ENCODE measurements at places on chromosomes 7 and 10.

- DNase-seq, result no peak
Observed at GRCh38 chr10:117134306-117135025, 3.6 kb downstream of the VAX1 start.

- no peak for DNase-seq
Observed at GRCh38 chr7:18798088-18798906, 302.7 kb downstream of the HDAC9 start.

- no peak for DNase-seq
Observed at GRCh38 chr10:46307281-46308112, 20.7 kb downstream of the ANTXRL start.

GRCh38 chr10:67819768-67820204 lies 18.2 kb downstream of the DNAJC12 start:
- DNase-seq, result no peak

DNA sequence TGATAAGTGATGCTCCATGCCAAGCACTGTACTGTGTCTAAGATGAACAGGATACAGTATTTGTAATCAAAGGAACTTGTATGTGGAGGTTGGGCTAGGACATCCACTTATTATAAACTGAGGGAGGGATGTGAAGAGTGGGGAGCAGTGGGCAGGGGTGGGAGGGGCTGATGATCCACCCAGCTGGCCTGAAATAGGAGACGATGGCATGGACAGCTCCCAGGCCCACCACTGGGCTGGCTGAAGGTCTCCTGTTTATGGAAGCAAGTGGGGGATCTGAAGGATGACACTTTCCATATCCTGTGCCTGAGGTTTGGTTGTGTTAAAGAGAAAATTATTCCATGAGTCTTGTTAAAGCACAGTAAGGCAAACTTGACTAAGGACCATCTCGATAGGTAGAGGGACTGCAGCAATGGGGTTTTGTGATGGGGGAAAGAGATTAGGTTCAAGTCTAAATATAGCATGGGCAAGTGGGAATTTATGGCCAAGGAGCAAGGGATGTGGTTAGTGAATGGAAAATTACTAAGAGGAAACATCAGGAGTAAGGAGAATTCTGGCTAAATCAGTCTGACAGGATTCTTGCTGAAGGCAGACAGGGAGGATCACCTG lies 124.6 kb downstream of the CCNY start:
- no peak for DNase-seq

- DNase-seq, result no peak
Observed at GRCh38 chr10:96337106-96337505, 21.7 kb downstream of the OPALIN start.

DNA sequence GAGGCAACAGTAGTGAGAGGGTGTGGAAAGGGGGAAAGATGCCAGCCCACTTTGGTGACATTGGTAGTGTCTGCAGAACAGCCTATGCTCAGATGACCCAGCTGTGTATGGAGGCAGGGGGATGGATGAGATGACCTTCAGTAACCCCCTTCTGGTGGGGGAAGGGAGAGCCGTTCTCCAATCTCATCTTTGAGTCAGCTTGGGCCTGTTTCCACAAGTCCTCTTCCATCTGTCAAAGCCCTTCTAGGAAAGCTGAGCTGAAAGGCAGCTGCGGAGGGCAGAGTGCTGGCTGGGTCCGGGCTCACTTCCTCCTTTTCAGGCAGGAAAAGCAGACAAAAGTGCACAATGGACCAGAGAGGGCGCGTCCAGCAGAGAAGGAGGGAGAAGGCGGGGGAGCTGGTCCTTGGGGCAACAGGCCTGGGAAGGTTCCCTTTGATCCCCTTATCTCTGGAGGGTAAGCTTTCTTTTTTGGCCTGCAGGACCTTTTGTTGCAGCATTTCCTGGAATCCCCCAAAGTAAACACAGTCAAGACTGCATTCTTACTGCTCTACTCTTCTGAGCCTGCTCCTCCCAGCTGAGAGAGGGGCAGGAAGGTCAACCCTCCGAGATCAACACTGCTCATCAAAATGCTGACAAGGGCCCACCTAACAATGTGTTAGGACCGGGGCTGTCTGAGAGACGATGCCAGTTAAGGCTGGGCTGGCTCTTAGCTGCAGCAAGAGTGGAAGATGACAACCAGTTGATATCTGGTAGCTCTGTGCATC lies 1.2 kb upstream of the LRMDA start:
- DNase-seq, result no peak

DNA sequence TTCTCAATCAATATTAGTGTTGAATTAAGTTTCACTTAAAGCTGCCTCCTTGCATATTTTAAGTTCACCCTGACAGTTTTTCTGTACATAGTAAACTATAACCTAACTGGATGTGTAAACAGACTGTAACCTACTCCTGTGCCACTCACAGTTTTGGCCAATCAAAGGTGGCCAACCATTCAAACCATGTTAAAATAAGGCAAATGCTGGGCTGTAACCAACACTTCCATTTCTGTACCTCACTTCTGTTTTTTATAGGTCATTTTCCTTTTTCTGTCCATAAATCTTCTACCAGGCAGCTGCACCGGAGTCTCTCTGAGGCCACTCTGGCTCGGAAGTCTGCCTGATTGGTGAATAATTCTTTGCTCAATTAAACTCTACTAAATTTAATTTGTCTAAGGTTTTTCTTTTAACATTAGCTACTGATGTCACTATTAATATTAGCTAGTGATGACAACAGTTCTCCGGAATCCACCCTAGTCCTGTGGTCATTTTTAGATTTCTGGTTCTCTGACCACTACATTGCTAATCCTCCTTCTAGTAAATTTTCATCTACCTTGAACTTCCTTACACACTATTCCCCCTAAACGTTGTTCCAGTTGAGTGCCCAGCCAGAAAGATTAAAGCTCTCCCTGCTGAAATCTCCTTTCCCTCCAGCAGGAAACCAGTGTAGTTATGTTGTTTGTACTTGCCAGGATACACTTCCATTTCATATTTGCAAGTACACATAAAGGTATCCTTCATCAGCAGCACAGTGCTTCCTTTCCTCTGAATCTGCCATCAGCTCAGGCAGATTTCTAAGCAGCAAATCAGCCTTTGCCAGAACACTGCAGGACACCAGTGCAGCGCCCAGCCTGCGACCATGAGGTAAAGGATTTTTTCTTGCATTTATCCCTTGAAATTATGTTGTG lies 18.6 kb upstream of the IFIT2 start:
- DNase-seq, result no peak

- DNase-seq, result no peak
Observed at GRCh38 chr10:6174201-6174874, 28.4 kb upstream of the PFKFB3 start.

DNA sequence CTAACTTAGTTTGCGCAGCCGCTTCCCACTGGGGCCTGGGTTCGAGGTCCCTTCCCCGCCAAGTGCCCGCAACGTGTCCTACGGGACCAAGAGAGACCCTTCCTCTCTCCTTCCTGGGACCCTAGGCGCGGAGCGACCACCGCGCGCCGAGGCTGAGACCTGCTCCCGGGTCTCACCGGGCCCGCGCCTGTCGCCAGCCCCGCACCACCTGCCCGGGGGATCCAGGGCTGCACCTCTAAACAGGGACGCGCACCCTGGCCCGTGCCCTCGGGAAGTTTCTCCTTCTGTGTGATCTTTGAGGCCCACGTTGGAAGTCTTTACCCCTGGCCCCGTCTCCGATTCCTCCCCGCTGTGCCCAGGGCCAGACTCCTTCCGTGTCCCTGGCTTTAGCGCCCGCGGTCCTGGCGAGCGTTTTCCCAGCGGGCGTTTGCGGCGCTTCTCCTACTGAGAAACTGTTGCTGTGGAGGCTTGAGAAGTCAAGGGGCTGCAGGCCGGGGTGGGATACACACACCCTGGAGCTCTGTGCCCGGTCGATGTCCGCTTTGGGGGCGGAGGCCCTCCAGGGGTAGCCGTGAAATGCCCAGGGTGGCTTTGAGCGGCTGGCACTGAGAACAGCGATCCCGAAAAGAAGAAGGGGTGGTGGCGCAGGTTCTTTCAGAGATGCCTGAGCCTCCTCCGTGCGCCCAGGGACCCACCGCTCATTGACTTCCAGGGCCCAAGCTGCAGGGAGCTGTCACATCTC lies 575 bp downstream of the PLPP4 start:
- DNase-seq, result no peak

GRCh38 chr10:50605951-50606270 lies 17.8 kb downstream of the SGMS1 start:
- DNase-seq, result no peak

GRCh38 chr7:39280337-39280736 lies 285.9 kb upstream of the YAE1 start:
- DNase-seq, result no peak

- DNase-seq, result no peak
Observed at GRCh38 chr7:151382079-151382885, 27.6 kb downstream of the WDR86 start.

DNA sequence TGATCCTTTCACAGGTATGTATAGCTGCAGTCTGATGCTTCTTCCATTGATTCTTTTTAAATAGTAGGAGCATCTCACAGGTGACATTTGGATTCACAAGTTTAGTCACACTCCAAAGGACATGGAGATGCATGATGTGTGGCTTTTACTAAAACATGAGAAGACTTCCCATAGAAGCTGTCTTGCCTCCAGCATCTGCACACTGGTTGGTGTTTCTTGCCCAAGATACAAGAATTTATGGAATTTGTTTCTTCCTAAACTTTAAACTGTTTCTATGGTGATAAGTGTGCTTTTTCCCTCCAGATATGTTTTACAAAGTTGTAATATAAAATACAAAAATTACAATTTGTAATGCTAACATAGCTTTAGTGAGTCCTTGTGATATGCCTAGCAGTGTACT lies 24.2 kb downstream of the ADIRF start:
- no peak for DNase-seq

- no peak for DNase-seq
Observed at GRCh38 chr10:122981066-122981464, 864 bp downstream of the PSTK start.

GRCh38 chr7:35731349-35731748 lies 36.4 kb upstream of the HERPUD2 start:
- no peak for DNase-seq

- no peak for DNase-seq
Observed at GRCh38 chr7:141550386-141551093, 670 bp upstream of the AGK start.

GRCh38 chr7:44629829-44630522 lies 23.5 kb downstream of the OGDH start:
- DNase-seq, result no peak

- DNase-seq, result no peak
Observed at GRCh38 chr10:4617589-4617988, 208.4 kb upstream of the AKR1E2 start.

DNA sequence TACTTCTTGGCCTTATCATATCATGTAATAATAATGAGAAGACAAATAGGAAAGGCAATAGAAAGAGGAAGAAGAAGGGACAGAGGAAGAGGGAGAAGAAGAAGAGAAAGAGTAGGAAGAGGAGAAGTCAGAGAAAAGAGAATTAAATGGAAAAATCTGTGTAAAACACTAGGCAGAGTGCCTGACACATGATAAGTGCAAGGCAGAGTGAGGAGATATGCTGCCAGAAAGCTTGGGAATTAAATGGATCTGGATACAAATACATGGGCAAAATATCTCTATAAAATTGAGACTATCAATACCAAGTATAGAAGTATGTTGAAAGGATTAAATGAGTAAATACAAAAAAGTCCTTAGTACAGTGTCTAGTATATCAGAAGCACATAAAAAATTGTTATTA lies 124.8 kb downstream of the CACNA2D1 start:
- DNase-seq, result no peak

- DNase-seq, result no peak
Observed at GRCh38 chr7:31487476-31487875, 26.4 kb upstream of the ITPRID1 start.

DNA sequence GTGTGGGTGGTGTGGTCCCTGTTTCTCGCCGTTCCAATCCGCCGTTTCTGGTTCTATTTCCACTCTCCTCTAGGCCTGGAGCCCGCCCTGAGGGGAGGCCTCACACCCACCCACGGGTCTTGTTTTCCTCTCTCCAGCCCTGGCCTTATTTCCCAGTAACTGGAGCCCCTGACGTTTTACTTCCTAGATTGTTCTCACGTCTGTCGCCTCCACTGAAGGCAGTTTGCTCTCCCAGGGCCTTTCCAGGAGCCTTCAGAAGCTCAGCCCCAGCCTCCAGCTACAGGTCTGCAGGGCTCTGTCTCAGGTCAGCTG lies 30.6 kb downstream of the CFAP46 start:
- no peak for DNase-seq

DNA sequence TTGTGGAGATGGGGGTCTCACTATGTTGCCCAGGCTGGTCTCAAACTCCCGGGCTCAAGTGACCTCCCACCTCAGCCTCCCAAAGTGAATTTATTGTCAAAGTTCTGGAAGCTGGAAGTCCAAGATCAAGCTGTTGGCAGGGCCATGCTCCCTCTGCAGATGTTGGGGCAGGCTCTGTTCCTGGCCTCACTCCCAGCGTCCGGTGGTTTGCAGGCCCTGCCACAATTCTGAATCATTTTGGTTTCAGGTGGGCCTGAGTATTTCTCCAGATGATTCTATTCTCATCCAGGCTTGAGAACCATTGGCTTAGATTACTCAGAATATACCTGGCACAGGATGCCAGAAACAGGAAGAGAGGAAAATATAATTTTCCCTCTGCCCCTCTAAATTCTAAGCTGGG lies 737.4 kb downstream of the TNS3 start:
- no peak for DNase-seq

DNA sequence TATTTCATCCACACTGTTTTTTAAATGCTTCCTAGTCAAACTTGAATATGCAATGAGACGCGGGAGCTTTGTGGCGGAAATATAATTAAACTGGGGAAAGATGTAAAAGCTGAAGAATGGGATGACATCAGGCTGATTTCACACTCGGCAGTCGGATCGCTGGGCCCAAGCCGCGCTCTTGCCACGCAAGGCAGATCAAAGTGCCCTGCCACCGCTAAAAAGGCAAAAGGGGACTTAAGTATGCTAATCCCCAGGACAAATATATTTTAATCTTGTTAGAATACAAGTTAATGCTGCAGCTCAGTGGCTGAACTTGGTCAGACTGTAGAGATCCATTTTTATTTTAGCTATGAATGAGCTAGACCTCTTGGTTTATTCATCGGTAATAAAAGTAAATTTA lies 13.8 kb downstream of the EN2 start:
- no peak for DNase-seq

DNA sequence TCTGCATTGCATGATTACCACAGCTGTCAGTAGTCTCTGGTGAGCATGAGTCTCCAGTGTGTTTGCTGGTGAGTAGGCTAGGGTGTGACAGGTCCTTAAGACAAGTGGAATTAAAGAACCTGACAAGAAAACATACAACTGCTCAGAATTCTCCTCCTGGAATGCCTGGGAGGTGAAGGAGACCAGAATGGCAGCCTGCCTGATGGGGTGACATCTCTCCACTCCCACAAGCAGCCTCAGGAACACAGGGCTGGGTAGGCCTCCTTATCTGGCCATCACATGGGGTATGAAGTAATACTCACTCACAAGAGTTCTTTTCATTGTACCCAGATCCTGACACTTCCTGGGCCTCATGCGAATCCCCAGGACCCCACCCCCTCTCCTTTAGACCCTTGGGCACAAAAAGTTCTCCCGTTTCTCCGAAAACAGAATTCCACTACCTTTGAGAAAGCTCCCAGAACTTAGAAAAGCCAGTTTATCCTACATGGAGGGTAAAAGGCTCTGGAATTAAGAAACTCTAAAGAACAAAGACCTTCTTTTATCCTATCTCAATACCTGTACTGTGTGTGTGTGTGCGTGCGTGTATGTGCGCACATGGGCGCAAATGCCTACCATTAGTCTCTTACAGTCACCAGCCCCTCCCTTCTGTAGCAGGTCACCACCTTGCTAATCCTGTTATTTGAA lies 33.4 kb upstream of the C1GALT1 start:
- DNase-seq, result no peak

Measured in activated CD4-positive, alpha-beta T cell treated with anti-CD3 and anti-CD28 coated beads, Interleukin-2, amount 10 ng/mL, durations not matched to agents 7 days and 5 days (primary cell).